ENCODE measurements at places on chromosomes 4 and X. TPM values are rescaled to one million over a fixed set of nuclear protein-coding genes. Genes with fewer than 3 reads are reported as not detected.
A peak's percentile ranks its signal among the peaks of the same experiment; 100 is the strongest.

DNA sequence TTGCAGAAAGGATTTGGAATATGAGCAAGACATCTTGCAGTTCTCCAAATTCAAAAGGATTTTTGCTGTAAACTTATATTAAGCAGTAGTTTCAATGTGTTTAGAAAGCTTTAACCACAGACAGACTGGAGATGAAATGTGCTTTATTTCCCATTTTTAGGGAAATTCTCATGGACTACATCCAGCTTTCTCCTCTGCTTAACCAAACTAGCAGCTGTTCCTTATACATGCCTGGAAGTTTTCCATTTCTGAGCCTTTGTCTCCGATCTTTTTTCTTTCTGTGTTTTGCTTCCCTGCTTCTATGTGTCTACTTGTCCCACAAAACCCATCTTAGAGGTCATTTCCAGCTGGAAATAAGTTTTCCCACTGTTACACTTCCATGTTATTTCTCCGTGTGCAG lies 41.6 kb downstream of the TMA16 start:
- DNase-seq = no peak

The UCP1 gene
- not detected for total RNA-seq

DNA sequence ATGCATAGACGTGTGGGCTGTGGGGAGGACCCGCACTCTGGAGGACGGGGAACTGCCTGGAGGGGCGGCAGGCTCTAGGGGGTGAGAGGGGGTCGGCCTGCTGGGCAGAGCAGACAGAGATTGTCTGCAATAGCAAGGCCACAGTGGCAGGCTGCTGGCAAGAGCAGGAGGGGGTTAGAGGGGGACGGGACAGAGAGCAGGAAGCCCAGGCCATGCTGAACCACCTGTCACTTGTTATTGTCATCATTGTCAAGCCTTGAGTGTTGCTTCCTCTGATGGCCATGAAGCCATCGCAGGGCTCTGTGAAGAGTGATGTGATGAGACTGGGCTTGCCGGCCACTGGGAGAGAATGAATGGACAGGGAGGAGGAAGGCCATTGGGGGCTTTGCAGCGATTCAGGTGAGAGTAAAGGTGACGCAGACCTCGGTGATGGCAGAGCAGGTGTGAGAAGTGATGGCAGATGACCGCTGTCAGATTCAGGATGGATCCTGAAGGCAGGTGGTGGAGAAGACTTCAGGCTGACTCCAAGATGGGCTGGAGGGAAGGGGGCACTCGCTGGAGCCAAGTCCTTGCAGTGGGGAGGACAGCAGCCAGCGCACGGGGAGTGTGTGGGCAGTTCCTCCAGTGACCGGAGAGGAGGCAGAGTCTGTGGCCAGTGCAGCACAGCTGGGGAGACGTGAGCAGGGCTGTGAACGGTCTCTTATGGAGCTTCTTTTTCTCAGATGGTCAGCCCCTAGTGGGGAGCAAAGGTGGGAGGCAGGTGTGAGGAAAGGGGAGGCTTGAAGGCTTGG lies 43.6 kb downstream of the HTT-AS start:
- no peak for DNase-seq

The MAGEB1 gene
- not detected for total RNA-seq

DNA sequence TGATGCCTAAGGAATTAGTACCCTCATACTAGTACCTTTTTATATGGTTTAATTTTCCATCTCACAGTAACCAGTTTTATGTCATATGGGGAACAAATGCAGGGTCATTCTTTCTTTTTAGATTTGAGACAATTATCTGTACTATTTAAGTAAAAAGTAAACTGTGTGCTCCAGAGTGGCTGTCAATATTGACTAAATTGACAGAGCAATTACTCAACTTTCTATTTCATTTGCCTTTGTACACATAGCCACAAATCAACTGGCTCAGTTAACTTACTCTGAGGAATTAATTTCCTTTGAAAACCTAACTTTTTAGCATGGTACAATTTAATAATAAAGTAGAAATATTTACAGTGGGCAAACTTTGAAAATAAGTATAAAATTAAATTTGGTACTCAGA lies 28.5 kb upstream of the TEX13C start:
- no peak for DNase-seq

DNA sequence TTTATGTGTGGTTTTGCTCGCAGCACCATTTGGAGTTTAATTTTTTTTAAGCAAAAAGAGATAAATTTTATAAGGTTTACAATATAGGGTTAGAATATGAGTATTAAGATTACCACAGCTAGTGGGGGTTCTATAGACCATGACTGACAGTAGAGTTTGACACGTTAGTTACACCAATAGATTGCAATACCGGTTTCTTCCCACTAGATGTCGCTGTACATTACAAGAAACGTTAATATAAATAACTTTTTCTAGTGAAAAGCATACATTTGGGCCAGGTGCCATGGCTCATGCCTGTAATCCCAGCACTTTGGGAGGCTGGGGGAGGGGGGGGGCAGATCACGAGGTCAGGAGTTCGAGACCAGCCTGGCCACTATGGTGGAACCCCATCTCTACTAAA lies 433.6 kb downstream of the MAGEB5 start:
- peak; percentile 5 for DNase-seq

The TSPAN7 gene
- total RNA-seq = 0.12 TPM

DNA sequence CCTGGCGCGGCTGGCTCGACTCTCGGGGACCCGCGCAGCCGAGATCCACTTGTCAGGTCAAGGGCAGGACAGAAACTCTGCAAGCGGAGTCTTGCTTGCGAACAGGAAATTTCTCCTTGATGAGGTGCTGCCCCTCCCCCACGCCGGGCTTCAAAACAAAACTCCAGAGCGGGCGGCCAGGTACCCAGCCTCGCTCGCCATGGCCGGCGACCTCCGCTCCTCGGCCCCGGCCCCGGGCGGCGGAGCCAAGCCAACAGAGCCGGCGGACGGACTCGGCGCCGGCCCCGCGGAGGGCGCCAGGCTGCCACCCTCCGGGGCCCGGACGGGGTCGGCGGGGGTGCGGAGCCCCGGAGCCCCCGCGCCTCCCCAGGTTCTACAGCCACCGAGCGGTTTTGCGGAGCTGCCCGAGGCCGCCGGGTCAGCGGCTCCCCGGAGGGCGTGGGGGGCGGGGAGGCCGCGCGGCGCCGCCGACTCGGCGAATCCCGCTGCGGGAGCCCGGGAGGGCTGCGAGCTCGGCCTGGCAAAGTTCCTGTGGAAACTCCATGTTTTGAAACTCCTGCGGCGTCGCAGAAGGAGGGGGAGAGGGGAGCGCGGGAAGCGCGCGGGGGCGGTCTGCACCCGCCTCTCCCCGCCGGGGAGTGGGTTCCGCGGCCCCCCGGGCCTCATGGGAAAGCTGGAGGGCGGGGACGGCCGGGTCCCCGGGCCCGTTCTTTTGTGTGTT lies 11.7 kb upstream of the BCOR start:
- peak; percentile 20 for DNase-seq

- no peak for DNase-seq
Observed at GRCh38 chr4:27050731-27051130, 190.1 kb downstream of the STIM2 start.

DNA sequence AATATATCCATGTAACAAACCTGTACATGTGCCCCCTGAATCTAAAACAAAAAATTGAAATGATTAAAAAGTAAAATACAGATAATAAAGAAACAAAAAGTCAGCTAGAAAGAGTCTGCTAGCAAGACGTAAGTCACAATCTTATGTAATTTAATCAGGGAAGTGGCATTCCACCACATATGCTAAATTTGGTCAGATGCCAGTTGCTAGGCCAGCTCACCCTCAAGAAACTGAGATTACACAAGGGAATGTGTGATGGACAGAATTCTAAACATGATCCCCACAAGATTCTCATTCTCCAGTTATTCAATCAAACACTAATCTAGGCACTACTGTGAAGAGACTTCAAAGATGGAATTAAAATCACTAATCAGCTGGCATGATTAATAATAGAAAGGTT lies 689.3 kb downstream of the CENPC start:
- no peak for DNase-seq

- no peak for DNase-seq
Observed at GRCh38 chrX:152072236-152072635, 66.1 kb downstream of the MAGEA10 start.

- DNase-seq = no peak
Observed at GRCh38 chr4:183142571-183143550, 43.8 kb downstream of the WWC2 start.

The AKAP4 gene
- total RNA-seq = not detected

GRCh38 chrX:149910178-149910695 lies 19.1 kb upstream of the HSFX4 start:
- DNase-seq = no peak

DNA sequence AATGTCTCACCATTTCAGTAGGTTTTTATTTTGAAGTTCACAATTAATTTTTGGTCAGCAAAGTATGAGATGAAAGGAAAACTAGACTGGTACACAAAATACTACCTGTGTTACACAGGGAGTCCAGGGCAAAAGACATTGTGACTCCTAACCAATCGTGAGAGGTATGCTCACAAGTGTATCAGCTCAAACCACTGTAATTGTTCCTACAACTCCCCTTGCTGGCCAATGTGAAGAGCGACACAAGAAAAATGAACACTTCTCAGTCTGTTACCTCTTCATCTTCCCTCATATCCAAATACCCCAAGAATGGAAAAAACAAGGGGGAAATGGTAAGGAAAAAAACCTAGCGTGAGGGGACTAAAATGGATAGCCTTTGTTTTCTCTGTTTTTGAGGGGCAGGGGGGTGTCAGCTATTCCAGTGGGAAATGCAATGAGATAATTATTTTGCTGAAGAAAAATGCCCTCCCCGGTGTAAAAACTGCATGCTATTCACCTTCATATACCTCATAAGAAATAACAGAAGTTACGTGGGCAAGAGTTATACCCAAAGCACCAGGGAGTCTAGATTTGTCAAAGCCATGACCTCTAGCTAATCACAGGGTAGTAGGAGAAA lies 30.6 kb upstream of the NSUN7 start:
- peak; percentile 34 for DNase-seq

GRCh38 chr4:153261461-153261860 lies 57.2 kb downstream of the TRIM2 start:
- no peak for DNase-seq

The TACR3 gene
- not detected for total RNA-seq

GRCh38 chrX:50812995-50813842 lies 775 bp downstream of the SHROOM4 start:
- DNase-seq = no peak

DNA sequence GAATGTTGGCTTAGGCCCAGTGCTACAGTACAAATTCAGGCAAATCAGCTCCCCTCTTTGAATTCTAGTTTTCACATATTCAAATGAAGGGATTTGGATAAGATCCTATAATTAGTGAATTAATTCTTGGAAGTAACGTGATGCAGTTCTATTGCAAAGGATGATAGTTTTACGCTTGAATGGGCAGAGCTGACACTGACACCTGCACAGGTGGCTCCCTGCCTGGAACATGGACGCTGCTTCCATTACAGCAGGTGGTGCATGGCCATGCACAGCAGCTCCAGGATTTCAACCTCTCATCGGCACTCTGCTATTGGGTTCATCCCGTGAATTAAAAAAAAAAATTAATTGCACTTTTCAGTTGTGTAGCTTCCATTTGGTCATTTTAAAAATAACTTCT lies 28.4 kb upstream of the RPS6KA6 start:
- no peak for DNase-seq

DNA sequence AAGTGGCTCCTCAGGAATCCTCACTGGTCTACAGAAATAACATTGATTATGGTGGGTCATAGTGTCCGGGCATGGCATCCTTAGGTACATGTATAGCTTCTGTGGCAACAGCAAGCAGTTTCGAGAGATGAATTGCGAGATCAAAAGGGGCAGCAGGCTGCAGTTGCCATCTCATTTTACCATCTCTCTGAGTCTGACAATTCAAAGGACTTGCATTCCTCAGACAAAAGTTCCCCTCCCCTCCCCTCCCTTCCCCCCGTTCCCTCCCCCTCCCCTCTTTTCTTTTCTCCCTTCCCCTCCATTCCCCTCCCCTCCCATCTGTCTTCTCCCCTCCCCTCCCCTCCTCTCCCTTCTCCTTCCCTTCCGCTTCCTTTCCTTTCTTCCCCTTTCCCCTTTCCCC lies 70.2 kb downstream of the MTNR1A start:
- DNase-seq = no peak

GRCh38 chr4:15964159-15964558 lies 1.2 kb upstream of the FGFBP2 start:
- DNase-seq = no peak

The SYN1 gene
- 0.35 TPM for total RNA-seq

The CDX4 gene
- not detected for total RNA-seq

The EXOC1L gene
- not detected for total RNA-seq

Data from activated CD4-positive, alpha-beta T cell treated with anti-CD3 and anti-CD28 coated beads, Interleukin-2, amount 10 ng/mL, durations not matched to agents 7 days and 5 days (primary cell).